ENCODE measurements at places on chromosomes 4 and X.

DNA sequence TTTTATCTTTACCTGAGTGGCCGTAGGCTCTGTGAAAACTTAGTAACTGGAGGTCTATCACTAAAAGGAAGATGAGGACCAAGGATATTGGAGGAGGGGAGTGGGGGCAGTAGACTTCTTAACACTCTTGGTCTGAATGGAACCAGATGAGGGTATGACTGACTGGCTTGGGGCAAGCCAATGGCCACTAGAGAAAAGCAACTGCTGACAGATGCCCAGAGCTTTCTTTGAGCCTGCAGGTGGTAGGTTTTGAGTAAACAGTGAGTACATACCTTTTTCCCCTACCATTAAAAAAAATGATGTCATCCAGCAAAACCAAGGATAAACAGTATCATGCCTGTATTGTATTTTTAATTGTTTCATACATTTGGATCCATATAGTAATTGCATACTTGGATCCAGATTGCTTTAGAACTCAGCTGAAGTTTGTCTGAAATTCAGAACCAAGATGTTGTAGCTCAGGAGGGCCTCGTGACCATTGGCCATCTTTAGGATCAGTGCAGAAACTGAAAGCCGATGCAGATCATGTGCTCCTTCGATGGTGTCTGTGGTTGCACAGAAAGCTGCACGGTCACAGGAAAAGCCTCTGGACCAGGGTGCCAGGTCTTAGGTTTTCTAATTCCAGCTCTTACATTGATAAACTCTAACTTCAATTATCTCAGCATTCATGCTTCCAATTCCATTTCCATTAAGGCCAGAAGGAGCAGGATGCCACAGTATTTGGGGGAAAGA is 131.0 kb downstream of the PDGFRA start:
- no peak for DNase-seq

DNA sequence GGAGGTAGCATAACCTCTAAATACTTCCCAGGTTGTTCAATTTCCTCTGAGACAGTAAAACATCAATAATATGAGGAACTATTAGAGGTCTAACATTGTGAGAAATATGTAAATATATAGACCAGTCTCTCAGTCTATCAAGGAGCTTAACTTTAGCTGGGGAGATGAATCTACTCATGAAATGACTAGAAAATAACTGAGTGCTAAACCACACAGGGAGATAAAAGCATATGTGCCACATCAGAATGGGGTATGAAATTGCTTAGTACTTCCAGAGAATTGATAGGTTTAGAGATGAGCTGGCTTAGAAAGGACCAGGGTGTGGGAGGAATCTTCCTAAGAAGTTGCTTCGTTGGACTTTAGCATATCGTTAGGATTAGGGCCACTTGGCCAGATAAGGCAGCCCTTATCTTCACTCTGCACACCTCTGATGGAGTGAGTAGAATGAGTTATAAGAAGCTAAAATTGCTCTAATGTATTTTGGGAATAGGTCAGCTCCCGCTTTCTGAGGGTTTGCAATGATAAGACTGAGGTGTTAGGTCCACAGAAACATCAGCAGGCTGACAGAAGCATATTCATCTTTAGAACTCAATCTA is 299.2 kb downstream of the UNC5C start:
- DNase-seq = no peak

- DNase-seq = no peak
Observed at GRCh38 chr4:7708981-7709380, 230.7 kb downstream of the AFAP1 start.

DNA sequence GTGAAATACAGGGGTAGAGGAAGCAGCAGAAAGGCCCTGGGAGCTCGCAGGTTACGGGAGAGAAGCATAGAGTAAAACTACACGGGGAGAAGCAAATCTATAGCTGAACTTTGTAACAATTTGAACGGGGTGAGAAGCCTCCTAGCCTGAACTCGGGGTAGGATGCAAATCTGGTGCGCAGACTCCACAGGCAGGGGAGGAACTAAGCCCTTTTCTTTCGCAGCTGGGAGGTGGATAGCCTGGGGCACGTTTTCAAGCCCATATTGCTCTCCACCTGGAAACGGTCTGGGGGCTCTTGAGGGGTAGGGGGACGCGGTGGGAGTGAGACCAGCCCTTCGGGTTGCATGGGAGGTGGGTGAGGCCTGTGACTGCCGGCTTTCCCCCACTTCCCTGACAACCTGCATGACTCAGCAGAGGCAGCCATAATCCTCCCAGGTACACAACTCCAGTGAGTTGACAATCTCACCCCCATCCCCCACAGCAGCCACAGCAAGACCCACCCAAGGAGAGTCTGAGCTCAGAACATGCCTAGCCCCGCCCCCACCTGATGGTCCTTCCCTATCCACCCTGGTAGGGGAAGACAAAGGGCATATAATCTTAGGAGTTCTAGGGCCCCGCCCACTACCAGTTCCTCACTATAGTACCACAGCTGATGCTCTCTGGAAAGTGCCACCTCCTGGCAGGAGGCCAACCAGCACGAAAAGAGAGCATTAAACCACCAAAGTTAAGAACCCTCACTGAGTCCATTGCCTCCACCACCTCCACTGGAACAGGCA is 29.9 kb downstream of the SOWAHB start:
- DNase-seq = no peak

GRCh38 chrX:150483356-150483985 is 85.0 kb upstream of the MTM1 start:
- no peak for DNase-seq
